Stimulated activated CD4-positive, alpha-beta T cell treated with anti-CD3 and anti-CD28 coated beads, Interleukin-1b, Interleukin-23, amount 100 ng/mL, for 1 hour (primary cell): ENCODE measurements at places on chromosomes 3 and 15.
A peak's percentile ranks its signal among the peaks of the same experiment; 100 is the strongest.

GRCh38 chr3:170869645-170870593, at the start of gene RPL22L1:
Gene RPL22L1, minus strand, starts transcription at chr3:170870195. Its CDS starts 28 bp downstream, at chr3:170870167.
- peak; percentile 78 for DNase-seq

GRCh38 chr3:14935592-14936345, 11.6 kb upstream of the NR2C2 start:
- DNase-seq: no peak

- DNase-seq: no peak
Measured at GRCh38 chr3:156681002-156681401, 6.6 kb downstream of the TIPARP start.

DNA sequence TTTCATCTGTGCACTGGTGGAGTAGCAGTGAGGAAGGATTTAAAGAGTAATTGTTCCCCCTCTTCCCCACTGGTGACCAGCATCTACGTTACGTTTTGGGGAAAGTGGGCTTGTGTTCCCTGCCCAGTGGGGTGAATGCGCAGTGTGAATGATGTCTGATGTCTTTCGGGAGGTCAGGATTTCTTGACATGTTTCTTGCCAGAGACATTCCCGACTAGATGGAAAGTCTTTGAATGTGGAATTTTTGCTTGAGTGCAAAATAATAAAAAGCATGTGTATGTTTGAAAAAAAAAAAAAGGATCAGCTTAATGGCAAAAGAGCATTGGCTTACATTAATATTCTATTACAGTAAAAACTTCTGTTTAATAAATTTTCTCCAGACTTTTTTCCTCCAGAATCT, 632.2 kb downstream of the FOXP1 start:
- no peak for DNase-seq

GRCh38 chr3:111415018-111415417, 127.0 kb upstream of the CD96 start:
- no peak for DNase-seq

DNA sequence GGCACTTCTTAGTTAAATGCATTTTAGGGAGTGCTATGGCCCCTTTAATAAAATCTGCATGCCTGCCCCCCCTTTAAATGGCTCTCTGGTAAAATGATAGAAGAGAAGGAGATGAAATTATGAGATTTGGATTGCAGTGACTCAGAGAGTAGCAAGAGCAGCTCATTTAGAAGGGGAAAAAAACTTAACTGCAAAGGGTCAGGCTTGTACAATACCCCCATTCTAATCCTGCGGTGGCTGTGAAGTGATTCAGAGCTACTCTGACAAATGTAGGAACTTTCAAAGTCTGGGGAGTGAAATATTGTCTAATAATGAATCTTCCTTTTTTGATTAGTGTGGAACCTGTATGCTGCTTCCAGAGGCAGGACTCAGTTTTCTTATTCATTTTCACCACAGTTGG, 44.1 kb upstream of the TBC1D23 start:
- DNase-seq: no peak
